ENCODE measurements at places on chromosomes 2 and 18.

DNA sequence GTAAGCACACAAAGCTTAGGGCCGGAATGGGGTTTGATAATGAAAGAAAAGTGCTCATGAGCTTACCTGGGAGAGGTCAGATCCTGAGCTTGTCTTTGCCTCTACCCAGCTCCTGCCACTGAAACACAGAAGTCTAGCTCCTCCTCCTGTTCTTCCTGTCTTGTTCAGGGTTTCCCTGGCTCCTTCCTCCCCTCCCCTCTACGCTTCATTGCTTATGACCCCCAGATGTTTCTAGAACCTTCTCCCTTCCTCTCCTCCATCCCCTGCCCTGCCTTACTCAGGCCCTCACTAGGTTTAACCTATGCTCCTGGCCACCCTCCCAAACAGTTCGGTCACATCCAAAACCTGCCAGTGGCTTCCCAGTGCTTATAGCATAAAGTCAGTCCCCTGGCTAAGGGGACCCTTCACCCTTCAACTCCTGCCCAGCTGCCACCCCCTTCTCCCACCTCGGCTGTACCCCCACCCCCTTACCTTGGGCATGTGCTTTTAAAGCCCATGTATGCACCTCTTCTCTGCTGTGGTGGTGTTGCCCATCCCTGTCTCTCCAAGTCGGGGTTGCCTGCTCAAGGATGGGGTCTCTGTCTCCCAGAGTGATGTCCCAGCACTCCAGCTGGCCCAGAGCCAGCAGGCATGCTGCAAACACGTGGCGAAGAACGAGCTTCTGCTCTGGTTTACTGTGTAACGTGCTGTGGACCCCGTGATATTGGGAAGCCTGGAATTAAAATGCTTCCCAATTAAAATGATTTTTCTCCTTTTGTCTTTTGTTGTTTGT, 233.6 kb downstream of the TPGS2 start:
- DNase-seq = no peak

- no peak for DNase-seq
Observed at GRCh38 chr18:10188971-10189810, 265.2 kb upstream of the APCDD1 start.

DNA sequence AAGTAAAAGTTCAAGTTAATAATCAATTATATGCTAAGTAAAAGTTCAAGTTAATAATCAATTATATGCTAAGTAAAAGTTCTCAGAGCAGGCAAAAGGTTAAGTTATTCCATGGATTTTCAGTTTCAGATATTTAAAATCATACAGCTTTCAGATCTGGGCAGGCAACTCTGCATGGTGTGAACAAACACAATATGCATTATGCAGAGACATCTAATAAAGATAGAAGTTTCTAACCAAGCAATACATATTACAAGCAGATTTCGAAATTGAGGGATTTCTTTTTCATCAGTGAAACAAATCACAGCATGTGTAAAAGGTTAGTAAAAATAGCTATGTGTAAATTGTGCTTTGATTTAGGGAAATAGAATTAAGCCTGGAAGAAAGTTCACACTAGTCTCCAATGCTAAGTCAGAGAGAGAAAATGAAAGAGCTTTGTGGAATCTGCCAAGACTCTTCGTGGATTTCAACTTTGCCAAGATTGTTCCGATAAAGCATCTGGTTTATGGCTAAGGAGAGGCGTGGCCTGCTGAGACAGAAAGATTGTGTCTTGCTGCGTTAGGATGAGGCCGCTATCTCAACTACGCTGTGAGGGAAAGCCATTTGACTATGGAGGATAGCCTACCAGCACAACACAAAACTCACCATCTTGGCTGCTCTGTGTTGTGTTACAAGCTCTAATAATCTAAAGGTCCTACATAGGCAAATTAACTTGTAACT, 60.1 kb upstream of the SLC16A14 start:
- DNase-seq = no peak

- no peak for DNase-seq
Observed at GRCh38 chr2:98749066-98749450, 18.1 kb upstream of the MGAT4A start.

DNA sequence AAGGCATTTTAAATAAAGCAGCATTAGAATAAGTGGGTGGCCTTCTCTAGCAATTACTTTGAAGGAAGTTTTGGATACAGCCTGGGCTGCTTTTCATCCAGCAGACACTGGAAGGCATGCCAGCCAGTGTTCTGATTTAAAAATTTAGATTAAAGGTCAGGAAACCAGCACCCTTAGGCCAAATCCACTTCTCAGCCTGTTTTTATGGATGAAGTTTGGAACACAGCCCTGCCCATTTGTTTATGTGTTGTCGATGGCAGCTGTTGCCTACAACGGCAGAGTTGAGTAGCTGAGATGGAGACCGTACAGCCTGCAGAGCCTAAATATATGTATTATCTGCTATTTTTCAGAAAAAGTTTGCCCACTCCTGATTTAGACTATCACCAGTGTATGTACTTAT, 313.6 kb upstream of the ACVR2A start:
- DNase-seq = no peak

DNA sequence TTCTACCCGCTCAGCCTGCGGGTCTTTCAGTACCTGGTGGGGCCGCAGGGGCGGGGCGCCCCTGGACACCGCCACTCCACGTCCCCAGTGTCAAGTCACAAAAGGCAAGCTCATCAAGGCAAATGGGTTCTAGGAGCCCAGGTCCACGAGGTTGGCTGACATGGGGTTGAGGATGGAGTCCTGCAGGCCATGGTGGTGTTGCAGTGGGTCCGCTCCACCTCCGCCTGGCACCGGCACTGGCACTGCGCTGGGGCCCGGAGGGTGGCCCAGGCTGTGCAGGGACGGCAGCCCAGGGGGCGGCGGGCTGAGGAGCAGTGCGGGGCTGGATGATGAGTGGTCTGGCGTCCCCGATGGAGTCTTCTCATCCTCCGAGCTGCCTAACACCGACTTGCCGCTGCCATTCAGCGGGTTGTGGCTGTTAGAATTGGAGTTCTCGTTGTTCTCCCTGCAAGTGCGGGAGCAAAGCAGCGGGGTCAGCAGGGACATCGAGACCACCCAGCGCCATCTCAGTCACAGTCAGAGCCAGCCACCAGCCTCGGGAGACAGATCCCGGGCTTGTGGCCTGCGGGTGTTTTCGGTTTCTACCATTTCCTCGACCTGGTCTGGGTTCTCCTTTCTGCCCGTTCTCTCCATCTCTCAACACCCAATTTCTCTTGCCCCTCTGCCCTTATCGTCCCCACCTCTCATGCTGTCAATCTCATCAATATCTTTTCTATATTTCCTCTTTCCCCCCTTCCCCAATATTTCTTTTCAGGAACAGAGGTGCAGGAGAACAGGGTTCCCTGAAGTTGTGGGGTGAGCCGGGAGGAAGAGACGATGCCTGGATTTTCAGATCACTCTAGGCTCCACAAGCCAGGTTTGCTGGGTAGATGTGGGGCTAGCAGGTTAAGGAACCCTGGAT, 3.0 kb downstream of the SIX2 start:
- DNase-seq = no peak

DNA sequence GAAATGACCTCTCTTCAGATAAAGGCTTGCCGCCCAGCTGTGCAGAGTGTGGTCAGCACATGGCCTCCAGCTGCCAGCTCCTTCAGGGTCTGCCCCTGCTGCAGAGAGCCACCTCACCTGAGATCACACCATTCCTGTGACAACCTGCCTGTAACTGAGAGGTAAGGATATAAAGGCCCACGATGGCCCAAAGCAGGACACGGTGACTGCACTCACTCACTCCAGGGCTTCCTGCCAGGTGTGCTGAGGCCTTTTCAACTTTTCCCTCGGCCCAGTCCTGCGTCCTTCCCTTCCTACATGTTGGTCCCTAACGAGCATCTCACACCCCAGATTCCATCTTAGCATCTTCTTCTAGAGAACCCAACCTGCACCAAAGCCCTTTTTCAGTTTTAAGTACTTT, 36.2 kb downstream of the ANKRD44 start:
- DNase-seq = no peak

DNA sequence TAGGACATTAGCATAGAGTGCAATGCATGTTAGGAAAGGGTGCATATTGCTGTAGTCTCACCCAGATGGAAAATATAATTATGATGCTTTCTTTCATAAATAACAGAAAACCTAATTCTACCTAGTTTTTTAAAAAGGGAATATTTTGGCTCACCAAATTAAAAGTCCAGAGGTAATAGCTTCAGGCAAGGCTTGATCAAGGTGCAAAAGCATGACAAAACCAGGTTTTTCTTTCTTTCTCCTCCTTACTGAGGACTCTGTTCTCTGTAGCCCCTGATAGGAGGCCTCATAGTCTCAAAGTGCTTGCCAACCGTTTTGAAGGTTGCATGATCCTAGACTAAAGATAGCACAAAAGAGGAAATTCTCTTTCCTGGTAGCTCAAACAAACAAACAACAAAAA, 349.9 kb downstream of the CTNNA2 start:
- DNase-seq = no peak

GRCh38 chr2:157032017-157032416, 225.5 kb upstream of the GALNT5 start:
- DNase-seq = no peak

GRCh38 chr2:10347562-10347948, 44.9 kb downstream of the HPCAL1 start:
- no peak for DNase-seq

- DNase-seq = no peak
Observed at GRCh38 chr2:241809383-241810306, 652 bp downstream of the NEU4 start.

DNA sequence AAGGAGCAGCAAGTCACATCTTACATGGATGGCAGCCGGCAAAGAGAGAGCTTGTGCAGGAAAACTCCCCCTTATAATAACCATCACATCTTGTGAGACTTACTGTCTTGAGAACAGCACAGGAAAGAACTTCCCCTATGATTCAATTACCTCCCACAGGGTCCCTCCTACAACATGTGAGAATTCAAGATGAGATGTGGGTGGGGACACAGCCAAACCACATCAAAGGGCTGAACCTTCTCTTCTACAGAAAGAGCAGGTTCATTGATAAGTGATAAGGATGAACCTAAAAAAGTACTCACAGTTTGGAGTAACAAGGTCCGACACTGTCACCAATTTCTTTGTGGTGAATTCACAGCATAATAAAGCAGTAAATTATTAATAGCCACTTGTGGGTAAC, 422.2 kb upstream of the FSIP2 start:
- no peak for DNase-seq

DNA sequence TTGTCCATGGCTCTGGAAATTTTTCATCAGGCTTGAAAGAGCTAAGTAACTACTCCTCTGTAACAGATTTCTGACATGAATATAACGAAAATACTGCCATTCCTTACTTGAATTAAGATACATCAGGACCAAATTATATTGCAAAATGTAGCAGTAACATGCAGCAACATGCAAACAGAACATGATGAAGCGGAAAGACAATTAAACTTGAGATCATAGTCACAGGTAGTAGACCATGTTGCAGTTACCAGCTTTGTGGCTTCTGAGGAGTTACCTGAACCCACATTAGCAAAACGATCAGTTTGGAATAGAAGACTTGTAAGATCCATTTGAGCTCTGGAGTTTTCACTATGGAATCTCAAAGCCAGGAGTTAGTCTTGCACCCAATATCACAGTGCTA, 76.2 kb downstream of the MREG start:
- no peak for DNase-seq

DNA sequence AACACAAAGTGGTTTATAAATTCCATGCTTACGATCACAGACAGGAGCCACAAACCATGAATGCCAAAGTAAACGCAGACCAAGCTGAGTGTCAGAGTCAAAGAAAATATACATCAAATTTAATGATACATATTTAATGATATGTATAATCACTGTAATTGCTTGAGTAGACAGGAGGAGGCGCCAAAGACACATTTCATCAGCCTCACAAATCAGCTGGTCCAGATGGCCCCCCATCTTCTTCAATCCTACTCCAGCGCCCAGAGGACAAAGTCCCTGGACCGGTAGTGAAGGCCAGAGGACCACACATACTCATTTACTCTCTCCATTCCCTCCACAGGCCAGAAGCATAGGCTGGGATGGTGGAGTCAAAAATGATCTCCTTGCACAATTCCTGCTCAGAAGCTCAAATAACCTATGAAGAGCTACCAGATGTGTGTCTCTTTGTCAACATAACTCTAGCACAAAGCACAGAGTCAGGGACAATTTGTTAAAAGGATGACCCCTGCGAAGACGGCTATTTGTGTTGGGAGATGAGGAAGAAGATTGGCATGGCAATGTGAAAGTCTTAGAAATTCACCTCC, 149.3 kb upstream of the PGAP1 start:
- no peak for DNase-seq

DNA sequence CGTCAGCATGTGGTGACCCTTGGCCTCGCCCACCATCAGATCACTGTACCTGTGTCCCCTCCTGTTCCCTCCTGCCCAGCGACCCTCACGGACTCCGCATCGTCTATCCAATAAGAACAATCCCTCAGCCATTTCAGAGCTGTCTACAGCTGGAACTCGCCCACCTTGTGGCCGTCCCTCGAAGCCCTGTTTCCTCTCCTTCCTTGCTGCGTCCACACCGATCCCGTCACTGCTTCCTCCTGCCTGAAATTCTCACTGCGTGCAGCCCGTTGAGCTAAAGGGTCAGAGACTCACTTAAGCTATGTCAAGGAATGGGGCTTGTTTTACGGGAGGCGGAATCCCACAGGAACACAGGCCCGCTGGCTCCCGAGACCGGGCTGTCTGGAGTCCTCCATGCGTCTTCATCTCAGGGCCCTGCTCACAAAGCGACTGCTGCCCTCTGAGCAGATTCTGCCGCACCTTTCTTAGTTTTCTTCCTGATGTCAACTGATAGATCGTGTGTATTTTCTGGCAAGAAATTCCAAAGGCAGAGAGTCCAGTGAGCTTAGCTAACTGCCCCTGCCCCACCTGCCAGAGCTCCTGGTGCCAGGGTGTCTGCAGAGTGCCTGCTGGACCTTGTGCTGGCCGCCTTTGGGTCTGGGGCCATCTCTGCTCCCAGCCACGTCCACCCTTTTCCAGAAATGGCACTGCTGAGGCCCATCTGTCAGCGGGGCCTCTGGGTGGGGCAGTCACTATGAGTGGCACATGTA, 35.3 kb downstream of the KLHL29 start:
- DNase-seq = no peak

DNA sequence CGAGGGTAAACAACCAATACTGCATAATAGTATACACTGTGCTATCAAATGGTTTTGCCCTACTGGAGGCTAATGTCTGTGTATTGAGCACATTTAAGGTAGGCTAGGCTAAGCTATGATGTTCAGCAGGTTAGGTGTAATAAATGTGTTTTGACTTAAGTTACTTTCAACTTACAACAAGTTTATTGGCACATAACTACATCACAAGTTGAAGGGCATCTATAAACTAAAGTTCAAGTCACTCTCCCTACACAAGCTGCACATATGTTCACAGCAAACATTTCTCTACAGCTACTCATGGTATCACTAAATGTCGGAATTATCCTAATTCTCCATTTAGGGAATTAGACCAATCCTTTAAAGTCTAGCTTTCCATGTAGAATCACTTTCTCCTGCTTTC, 11.4 kb downstream of the ARL5A start:
- no peak for DNase-seq

GRCh38 chr2:163213661-163214081, 375.1 kb upstream of the KCNH7 start:
- DNase-seq = no peak

DNA sequence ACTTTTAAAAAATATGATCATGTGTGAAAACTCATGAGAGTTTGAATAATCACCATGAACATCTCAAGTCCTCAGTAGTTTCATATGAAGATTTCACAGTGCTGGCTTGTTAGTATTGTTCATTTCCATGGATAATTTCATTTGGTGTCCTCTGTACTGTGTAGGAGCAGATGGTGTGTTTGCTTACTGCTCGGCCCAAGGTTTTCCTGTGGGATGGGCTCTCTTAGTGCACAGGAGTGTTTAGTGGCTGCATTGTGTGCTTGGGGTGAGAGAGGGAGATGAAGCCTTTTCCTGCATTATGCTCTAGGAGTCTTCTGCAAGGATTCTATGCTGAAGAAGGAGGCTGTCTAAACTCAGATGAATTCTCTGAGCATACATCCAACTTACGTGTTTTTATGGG, 270.6 kb downstream of the SOCS6 start:
- no peak for DNase-seq
